ENCODE measurements at places on chromosomes 1 and 21.

DNA sequence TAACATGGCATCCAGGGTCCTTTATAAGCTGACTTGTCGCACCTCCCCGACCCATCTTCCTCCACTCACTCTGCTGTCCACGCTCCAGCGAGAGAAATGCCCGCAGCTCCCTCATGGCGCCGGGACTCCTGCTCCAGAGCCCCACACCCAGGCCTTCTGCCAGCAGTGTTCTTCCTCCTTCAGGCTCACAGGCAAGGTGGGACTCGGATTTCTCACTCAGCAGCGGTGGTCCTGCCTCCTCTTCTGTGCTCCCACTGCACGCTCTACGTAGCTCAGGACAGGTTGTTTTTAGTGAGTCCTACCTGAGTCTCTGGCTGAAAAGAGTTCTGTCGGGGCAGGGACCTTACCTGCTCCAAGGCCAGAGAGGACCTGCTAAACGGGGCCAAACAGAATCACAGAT lies 11.2 kb downstream of the THEMIS2 start:
- DNase-seq = no peak

DNA sequence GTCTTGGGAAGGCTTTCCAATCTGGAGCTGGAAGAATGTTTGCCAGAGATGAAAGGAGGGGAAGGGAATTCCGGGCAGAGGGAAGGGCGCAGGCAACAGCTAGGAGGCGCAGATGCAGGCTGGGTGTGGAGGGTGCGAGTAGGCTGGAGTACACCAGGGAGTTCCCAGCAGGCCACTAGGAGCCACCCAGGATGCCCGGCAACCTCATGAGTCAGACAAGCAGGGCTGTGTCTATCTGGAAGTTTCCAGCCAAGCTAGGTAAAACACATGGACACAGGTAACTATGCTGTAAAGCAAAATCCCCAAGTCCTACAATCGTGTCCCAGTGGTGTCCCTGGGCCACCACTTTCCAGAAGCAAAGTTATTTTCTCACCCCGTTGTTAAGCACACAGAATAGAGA lies 990 bp upstream of the NBL1 start:
- DNase-seq = no peak

DNA sequence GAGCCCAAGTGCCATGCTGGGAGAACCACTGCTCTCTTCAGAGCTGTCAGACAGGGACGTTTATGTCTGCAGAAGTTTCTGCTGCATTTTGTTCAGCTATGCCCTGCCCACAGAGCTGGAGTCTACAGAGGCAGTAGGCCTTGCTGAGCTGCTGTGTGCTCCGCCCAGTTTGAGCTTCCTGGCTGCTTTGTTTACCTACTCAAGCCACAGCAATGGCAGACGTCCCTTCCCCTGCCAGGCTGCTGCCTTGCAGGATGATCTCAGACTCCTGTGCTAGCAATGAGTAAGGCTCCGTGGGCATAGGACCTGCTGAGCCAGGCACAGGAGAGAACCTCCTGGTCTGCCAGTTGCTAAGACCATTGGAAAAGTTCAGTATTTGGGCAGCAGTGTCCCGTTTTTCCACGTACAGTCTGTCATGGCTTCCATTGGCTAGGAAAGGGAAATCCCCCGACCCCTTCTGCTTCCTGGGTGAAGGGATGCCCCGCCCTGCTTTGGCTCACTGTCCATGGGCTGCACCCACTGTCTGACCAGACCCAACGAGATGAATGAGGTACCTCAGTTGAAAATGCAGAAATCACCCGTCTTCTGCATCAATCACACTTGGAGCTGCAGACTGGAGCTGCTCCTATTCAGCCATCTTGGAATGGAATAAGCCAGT lies 31.9 kb downstream of the CYP4B1 start:
- no peak for DNase-seq

DNA sequence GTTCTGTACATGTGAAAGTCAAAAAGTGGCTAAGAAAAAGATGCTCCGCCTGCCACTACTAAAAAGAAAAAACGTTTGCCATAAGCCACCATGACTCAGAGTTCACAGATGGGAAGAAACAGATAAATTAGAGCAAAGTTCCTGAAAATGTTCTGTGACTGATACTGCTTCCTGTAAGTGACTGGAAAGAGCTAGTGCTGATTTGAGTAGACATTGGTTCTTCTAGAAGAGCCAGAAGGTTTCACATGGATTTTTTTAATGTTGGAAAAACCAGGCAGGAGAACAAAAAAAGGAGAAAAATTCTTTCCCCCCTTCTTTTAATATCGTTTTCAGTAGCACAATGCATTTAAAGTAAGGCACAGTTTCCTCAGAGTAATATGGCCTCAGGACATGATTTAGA lies 221.4 kb downstream of the HLX start:
- DNase-seq = no peak

DNA sequence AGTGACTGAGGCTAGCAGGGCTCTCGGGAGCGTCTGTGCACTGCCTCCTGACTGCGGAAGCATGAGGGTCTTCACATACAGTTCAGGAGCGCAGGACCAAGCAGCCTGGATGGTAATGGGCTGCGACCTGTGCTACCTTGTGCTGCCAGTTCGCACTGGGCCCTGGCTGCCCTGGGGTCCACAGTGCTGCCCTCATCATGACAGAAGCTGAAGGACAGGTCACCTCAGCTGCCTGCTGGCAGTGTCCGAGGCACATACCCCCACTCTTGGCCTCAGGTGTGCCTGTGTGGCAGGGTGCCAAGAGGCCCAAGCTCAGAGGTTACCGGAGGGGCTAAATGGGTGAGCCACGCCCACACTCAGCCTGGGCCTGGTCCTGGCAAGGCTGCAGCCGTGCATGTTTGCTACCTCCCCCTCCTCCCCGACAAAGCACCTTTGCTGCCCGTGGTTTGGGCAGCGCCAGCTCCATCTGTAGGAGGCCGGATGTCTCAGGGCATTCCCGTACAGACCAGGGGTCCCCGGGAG lies 4.4 kb downstream of the JMJD4 start:
- no peak for DNase-seq

GRCh38 chr1:90710579-90711536 lies 6.2 kb downstream of the BARHL2 start:
- DNase-seq = no peak

DNA sequence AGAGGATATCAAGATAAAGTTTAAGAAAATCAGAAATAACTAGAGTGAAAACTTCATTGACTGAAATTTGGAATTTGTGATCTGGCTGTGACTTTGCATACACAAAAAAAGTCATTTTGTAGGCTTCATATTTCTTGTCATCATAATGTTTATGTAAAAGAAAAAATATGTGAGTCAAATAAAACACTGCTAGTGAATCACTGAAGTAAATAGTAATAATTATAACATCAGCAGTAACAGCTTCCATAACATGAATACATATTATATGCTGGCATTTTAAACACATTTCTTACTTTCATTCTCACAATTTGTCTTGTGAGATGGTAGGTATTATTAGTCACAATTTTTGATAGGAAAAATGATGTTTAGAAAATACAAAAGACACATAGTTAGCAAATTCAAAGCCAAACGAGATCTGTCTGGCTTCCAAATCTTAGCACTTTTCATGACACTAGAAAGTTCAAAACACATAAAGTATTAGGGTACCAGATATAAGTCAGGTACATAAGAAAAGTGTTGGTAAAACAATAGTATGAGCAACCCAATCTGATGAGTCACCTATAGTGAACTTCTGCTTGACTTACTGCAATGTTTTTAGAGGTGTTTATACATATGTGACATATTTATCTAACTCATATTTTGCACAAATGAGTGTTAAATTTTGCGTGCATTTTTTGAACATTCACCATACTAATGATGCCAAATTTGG lies 241.0 kb upstream of the SNX7 start:
- no peak for DNase-seq

DNA sequence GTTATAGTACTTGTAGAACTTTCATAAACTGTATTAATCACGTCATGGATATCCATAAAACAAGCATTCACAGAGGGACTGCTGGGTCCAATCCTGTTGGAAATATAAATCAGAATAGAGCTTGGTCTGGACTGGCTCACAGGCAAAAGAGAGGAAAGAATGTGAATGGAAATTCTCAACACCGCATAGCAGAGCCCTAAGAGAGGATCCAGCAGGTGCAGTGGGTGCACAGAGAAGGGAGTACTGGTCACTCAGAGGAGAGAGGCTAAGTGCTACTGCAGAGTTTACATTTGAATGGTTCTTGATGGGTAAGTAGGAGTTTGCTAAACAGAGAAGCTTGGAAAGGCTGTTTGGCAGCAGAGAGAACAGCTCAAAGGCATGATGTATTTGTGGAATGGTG lies 231.7 kb downstream of the PAPPA2 start:
- no peak for DNase-seq

GRCh38 chr1:74779750-74780149 lies 46.8 kb downstream of the TYW3 start:
- no peak for DNase-seq

GRCh38 chr1:55813618-55814017 lies 598.5 kb upstream of the USP24 start:
- no peak for DNase-seq

GRCh38 chr1:110783292-110783918 lies 89.5 kb upstream of the CD53 start:
- DNase-seq = peak; percentile 48

DNA sequence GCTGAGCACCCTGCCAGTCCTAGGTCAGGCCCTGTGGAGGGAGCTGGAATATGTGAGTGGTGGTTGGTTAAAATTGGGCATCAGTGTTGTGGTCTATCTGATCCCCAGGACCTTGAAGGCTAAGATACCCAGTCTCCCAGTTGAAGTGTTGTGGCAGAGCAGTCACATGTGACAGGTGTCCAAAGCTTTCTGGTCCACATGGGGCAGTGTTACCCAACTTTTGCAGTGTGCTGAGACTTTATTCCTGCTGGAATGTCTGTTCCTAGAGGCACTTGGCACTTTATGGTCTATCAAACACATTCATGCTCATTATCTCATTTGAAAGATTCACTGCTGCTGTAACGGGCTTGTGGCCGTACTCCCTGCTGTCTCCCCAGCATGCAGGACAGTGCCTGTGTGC lies 21.0 kb upstream of the LORICRIN start:
- DNase-seq = no peak

- no peak for DNase-seq
Observed at GRCh38 chr21:41863439-41863740, 15.8 kb downstream of the PRDM15 start.

DNA sequence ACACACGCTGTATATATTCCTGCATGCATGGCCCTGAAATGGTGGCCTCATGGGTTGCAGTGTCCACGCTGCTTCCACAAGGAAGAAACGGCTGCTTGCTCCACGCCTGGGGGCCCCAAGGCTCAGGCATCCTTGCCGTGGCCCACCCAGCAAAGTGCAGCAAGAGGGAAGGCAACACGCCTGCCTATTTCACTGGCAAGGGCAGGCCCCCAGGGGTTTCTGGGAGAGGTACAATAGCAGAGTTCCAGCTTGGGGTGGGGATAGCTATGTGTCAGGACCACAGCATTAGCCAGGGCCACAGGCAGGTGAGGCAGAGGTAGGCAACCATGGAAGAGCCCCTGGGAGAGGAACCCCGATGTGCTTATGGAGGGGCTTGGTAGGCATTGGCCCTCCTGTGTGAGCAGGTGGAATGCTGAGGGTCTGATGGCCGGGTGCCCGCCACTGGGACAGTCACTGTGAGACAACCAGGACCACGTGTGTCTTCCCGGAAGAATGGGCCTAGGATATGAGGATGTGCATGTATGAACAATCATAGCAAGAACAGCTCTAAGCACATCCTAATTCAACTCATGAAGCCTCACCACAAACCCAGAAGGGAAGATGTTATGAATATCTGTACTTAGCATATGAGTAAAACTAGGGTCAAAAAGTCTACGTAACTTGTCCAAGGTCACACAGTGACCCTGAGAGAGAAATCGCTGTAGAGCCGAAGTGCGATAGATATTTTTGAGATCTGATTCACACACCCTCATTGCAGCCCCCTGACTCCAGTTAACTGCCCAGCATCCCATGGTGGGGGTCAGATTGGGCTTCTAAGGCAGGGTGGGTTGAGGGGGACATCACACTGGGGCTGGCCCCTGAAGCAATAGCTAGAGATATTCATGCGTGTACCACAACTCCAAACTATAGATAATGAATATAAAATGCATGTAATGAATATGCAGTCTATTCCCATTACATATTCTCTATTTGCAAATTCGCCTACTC lies 11.8 kb downstream of the TFF2 start:
- DNase-seq = no peak

DNA sequence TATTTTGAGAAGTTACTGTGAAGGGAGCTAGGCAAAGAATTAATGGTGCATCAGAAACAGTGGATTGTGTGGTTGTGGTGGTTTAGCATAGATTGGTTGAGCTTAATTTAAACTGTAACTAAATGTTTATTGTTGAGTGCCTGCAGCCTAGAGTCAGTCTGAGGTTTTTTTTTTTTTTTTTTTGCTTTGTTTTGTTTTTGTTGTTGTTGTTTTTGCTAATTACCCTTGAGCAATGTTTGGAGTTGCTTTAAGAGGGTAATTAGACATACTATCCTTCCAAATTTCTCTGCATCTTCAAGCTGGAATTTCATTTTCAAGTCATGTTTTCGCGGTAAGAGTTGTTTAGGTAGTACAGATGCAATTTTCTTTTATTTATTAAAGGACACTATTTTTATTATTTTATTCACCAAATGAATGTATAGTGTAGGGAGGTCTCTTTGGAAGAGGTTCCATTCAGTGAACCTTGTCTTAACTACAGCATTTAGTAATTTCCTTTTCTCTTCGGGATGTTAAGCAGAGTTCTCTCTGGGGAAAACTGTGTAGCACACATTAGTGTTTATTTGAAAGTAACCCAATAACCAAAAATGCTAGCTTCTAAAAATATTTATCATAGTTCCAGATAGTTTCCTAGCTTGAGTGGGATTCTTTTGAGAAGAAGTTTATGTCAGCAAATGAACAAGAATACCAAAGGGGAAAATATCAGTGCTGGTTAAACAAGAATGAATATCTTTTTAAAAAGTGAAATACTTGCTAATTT lies 82.3 kb downstream of the CLIC4 start:
- no peak for DNase-seq

- no peak for DNase-seq
Observed at GRCh38 chr1:204104331-204105130, 31.6 kb downstream of the SOX13 start.

GRCh38 chr1:198638441-198638840 lies 399 bp upstream of the PTPRC start:
- no peak for DNase-seq

- DNase-seq = no peak
Observed at GRCh38 chr1:53582211-53583020, 123.2 kb downstream of the DMRTB1 start.

DNA sequence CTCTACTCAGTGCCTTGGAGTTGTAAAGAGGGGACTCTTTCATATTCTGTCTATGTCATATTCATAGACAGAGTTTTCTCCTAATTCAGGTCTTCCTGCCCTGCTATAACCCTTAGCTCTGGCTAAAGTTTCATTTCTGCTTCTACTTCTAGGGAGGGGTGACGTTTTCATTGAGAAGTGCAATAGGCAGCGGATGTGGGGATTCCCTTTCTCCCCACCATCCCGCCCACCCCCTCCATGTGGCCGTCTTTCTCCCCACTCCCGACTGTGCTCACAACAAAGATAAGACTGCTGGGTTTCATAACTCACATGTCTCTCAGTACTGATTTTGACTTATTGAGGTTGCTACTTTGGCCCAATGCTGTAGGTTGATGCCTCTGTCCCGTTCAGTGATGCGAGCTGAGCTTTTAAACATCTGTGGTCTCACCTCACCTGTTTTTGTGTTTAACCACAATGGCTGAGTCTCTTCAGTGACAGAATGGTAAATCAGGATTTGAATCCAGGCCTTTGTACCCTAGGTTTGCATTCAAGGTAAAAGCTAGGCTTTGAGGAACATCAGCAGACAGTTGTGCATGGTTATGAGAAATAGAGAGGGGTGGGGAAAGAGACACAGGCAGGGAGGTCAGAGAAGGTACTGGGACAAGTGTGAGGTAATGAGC lies 7.8 kb upstream of the KIF14 start:
- DNase-seq = no peak

- no peak for DNase-seq
Observed at GRCh38 chr1:39294531-39294930, 90.0 kb downstream of the MACF1 start.

Measured in neuronal stem cell (in vitro differentiated cells).